Osteoblast (primary cell): ENCODE measurements at places on chromosomes 1 and 21. TPM values are rescaled to one million over a fixed set of nuclear protein-coding genes. Genes with fewer than 3 reads are reported as not detected.

- DNase-seq = no peak
Measured at GRCh38 chr1:209248649-209249279, 334.8 kb upstream of the CAMK1G start.

DNA sequence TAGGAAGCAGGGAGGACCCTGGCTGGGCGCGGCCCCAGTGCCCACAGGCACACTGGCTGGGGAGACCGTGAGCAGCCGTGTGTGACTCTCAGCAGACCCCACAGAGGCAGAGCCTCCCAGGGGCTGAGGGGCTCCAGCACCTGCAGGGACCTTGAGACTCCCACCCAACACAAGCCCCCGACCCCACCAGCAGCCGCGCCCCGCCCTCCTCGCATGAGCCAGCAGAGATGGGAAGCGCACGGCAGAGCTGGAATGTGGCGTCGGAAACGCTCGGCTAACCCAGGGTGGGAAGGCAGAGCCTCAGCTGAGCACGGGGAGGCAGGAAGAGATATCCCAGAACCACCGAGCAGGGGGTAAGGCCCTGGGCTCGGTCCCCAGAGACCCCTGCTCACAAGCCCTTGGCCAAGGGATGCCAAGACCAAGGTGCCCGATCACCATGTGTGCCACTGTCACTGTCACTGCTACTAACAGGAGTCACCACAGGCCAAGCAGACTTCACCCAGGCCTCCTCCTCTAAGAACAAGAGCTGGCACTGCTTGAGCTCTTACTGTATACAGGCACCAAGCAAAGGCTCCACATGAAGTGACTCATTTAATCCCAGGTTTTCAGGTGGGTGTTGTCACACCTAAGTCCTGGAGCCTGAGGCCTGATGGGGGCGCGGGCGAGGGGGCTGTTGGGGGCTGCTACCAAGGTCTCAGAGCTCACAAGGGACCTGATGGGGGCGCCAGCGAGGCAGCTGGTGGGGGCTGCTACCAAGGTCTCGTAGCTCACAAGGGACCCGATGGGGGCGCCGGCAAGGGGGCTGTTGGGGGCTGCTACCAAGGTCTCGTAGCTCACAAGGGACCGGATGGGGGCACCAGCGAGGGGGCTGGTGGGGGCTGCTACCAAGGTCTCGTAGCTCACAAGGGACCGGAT is 20.1 kb downstream of the MEGF6 start:
- no peak for DNase-seq

DNA sequence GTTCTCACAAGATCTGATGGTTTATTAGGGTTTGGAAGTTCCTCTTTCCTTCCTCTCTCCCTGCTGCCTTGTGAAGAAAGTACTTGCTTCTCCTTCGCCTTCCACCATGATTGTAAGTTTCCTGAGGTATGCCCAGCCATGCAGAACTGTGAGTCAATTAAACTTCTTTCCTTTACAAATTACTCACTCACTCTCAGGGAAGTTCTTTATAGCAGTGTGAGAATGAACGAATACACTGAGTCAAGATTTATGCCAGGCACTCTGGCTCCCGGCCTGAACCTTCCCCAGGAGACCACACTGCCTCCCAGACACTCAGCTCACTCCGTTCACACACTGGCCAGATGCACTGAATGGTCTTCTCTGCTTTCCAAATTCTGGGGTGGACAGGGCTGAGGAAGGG is 308.3 kb upstream of the AJAP1 start:
- DNase-seq = no peak

GRCh38 chr1:154747380-154747739 is 122.7 kb downstream of the KCNN3 start:
- no peak for DNase-seq

- peak; percentile 11 for DNase-seq
Measured at GRCh38 chr21:38379147-38379546, 119.1 kb downstream of the ERG start.

DNA sequence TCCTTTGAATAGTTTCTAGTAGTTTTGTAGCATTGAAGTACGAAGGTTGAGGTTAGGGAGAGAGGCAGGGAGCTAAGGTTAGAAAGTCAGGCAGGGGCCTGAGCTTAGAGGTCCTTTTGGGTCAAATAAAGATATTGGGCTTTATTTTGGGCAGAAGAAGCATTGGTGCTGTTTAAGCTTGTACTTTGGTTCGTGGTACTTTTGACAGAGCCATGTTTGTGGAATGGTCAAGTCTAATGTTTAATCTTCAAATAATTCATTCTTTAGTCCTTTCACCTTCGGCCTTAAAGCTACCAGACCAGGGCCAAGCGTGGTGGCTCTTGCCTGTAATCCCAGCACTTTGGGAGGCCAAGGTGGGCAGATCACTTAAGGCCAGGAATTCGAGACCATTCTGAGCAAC is 12.5 kb downstream of the FGGY start:
- no peak for DNase-seq

DNA sequence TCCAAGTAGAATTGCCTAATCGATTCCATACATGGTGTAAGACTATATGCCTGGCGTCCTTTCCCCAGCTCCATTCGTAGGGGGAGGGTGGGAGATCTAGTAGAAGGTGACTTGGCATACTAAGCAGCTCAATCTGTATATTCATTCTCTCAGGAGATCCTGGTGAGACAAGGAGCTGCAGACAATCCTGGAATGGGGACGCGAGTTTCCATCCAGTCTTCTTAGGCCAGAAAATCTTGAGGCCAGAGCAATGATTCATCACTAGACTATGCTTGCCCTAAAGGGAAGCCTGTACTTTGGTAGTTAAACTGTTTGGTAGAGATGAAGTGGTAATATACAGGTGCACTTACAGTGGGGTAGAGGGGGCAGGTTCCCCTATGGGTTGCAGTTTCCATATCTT is 468.7 kb downstream of the ADGRL2 start:
- DNase-seq = peak; percentile 53

DNA sequence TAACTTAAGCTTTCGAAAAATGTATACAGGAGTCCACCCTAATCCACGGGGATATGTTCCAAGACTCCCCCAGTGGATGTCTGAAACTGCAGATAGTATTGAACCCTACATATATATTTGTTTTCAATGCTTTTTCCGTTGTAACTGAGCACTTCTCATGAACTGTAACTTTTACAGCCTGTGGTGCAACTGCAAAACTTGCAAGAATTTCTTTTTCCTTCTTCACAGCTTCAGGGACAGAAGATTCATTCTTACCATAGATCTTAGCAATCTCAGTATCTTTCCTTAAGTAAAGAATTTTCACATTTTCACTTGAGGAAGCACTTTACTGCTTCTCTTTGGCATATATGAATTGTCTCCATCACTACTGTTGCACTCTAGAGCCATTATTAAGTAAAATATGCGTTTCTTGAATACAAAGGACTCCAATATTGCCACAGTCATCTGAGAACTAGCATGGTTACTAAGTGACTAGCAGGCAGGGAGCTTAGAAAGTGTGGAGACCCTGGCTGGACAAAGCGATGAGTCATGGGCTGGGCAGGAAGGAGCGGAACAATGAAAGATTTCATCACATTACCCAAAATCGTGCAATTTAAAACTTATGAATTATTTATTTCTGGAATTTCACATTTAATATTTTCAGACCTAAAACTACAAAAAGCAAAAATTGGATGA is 14.1 kb downstream of the DPYD start:
- DNase-seq = peak; percentile 18

DNA sequence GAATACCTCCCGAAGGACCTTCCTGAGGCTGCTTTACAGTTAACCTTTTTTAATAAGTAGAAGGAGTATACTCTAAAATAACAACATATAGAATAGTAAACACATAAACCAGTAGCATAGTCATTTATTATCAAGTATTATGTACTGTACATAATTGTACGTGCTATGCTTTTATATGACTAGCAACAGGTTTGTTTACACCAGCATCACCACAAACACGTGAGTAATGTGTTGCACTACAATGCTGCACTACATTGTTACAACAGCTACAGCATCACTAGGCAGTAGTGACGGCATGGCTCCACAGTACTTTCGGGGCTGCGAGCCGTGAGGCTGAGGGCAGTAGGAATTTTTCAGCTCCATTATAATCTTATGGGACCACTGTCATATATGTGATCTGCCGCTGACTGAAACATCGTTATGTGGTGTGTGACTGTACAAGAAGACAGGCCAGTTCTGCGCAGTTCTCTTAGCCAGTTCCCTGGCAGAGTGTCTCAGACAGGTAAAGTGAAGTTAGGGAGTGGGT is 82.8 kb upstream of the LRRC8D start:
- no peak for DNase-seq

GRCh38 chr1:204419064-204419403 is 7.4 kb upstream of the PPP1R15B start:
- peak; percentile 72 for DNase-seq

DNA sequence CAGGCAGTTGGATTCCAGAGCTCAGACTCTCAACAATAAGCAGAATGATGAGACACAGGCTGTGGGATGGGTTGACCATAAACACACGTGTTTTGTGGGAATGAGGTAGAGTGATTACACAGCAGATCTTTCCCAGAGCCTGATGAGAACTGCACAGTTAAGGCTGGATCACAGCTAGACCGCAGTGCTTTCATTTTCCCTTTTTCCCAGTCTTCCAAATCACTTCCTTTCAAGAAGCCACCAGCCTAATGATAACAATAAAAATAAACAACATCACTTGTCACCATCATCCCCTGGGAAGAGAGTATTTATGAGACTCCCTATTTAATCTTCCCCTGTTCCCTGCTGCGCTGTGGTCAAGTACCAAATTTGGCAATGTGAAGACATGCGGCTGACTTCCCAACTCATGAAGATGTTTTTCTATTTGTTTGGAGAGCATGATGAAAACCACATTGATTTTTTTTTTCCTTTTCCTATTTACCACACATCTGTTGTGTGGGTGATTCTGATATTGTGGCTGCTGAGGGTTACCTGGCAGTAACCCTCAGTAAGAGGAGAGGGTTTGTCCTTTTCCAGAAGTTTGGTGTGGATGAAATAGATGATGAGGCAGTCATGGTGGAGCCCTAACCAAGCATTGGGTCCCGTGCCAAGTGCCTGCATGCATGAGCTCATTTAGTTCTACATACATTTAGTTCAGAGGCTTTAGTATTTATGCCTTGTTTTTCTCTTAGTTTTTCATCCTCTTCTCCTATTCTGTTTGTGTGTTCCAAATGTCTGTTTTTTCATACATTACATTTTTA is 248.9 kb upstream of the HOOK1 start:
- no peak for DNase-seq

DNA sequence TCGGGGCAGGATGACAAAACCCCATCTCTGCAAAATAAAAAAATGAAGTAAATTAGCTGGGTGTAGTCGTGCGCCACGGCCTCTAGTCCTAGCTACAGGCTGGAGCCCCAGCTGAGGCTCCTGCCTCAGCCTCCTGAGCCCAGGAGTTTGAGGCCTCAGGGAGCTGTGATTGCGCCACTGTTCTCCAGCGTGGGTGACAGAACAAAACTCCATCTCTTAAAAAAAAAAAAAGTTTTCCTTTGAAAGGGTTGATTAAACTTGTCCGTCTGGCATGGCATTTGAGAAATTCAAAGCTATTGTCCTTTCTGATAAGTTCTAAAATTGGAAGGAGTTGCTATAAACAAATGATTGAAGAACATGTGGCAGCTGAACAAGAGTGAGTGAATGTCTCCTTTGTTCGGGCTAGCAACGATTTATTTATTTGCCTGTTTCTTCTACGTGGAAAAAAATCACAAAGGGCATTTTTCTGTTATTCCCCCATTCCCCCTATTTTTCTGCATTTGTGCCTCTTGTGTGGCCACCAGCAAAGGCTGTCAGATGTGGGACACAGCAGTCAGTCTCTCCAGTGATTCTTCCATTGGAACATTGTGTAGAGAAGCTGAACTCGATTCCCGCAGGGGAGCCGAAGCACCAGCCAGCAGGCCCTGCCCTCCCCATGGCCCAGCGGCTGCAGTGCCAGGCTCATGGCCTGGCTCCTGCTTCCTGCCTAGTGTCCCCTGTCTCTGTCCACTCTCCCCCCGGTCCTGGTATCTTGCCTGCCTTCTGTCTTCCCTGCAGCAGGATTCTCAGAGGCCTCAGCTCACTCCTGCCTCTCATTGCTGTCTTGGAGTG is 21.5 kb upstream of the PWP2 start:
- no peak for DNase-seq

- DNase-seq = no peak
Measured at GRCh38 chr1:205907794-205908193, 35.5 kb downstream of the SLC26A9 start.

GRCh38 chr1:29852248-29852647 is 615.9 kb downstream of the PTPRU start:
- DNase-seq = no peak

DNA sequence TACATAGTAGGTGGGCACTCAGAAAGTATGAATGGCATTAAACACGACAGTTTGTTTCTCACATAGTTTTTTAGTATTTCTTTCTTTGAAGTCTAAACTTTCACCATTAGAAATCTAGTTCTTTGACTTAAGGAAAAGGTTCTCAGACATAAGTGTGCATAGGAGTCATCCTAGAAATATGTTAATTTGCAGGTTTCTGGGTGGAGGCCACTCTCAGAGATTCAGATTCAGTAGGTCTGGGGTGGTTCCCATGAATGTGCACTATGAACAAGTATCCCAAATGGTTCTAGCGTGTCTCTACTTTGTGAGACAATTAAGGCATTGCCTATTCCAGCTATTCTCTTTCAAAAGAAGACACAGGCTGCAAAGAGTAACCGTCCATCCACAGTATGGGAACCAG is 119.3 kb downstream of the NGF start:
- DNase-seq = no peak

- DNase-seq = peak; percentile 89
Measured at GRCh38 chr1:100539836-100540536, 2.0 kb downstream of the GPR88 start.

DNA sequence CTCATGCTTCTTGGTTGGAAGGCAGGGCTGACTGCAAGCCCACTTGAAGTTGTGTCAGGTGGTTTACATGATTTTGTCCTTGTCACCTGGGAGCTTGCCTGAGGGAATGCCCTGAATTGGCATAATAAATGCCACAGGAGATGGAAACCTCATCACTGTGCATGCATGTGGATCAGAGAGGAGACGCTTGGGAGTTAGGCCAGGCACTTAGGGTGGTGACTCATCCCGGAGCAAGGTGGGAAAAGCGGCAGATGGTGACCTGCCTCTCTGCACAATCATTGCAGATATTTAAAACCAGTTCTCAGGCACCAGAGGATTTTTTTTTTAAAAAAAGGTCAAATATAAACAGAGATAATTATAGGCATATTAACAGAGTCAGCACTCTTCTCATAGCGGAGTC is 202.2 kb upstream of the KIAA0040 start:
- no peak for DNase-seq

FAM151A gene
- total RNA-seq = not detected in 2 replicates

KIAA1614 gene
- 11.8 and 12.7 TPM in 2 replicates for total RNA-seq

SPATA46 gene
- not detected in 2 replicates for total RNA-seq

UHMK1 gene
- 43.9 and 51.4 TPM in 2 replicates for total RNA-seq

NKAIN1 gene
- total RNA-seq = not detected in 2 replicates

NECAP2 gene
- 76.0 and 76.3 TPM in 2 replicates for total RNA-seq

TFF1 gene
- total RNA-seq = not detected in 2 replicates

SYNC gene
- total RNA-seq = 129 and 139 TPM in 2 replicates

SPRR3 gene
- not detected in 2 replicates for total RNA-seq
